ENCODE measurements at places on chromosomes 16 and 17.

- no peak for DNase-seq
These were observed 22.9 kb downstream of the TMC7 start for GRCh38 chr16:19006446-19007315.

DNA sequence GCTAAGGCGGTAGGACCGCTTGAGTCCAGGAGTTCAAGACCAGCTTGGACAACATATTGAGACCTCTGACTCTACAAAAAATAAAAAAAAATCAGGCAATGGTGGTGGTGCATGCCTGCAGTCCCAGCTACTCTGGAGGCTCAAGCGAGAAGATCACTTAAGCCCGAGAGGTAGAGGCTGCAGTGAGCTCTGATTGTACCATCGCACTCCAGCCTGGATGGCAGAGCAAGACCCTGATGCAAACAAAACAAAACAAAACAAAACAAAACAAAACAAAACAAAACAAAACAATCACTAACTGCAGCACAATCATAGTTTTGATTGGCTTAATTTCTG, 2.5 kb upstream of the BANP start:
- DNase-seq: no peak

GRCh38 chr17:76473541-76473985, 6.2 kb downstream of the AANAT start:
- no peak for DNase-seq

DNA sequence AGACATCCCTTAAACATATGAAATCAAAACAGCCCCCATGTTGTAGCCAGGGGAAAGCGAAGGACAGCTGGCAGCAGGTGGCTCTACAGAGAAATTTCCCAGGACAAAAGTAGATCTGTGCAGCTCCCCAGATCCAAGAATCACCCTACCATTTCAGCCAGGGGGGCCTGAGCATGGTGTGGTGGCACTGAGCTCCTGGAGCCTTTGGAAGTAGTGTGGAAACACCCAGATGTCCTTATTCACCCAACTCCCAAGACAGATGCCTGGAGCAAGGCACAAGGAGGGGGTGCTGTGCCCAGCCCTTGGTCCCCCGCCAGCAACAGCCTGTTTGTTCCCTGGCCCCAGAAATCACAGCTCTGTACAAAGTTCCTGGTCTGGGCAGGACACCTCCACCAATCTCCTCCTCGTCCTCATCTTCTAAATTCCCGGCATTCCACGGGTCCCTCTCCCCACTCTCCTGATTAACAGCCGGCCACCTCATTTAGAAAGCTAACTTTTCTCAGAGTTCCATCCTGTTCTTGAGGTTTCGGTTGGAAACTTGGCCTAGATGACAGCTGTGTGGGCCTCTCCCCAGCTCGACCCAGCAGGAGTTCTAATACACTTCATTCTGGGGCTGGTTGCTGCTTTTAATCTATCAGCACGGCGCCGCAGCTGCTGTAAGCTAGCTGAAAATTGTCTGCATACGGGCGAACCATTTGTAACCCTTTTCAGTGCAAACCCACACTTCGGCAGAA, 191.1 kb downstream of the C16orf78 start:
- no peak for DNase-seq

- DNase-seq: no peak
These were observed 77.0 kb downstream of the CDH11 start for GRCh38 chr16:65044873-65045272.

DNA sequence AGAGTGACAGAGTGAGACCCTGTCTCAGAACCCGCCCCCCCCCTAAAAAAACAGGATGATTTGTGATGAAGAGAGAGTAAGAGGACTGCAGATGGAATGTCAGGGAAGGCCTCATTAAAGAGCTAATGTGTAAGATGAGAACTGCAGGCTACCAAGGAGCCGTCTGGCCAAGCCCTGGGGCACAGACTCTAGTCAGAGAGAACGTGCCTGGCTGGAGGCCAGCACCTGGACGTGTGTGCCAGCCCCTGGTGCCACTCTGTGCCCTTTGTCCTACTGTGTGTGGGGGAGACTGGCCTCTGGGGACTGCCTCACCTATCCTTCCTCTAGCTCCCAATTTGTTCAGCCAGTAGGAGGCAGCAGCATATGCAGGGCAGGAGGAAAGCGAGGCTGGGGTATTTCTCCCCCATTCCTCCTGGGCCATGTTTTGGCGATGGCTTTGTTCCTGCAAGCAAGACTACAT, 37.1 kb downstream of the KNOP1 start:
- no peak for DNase-seq

DNA sequence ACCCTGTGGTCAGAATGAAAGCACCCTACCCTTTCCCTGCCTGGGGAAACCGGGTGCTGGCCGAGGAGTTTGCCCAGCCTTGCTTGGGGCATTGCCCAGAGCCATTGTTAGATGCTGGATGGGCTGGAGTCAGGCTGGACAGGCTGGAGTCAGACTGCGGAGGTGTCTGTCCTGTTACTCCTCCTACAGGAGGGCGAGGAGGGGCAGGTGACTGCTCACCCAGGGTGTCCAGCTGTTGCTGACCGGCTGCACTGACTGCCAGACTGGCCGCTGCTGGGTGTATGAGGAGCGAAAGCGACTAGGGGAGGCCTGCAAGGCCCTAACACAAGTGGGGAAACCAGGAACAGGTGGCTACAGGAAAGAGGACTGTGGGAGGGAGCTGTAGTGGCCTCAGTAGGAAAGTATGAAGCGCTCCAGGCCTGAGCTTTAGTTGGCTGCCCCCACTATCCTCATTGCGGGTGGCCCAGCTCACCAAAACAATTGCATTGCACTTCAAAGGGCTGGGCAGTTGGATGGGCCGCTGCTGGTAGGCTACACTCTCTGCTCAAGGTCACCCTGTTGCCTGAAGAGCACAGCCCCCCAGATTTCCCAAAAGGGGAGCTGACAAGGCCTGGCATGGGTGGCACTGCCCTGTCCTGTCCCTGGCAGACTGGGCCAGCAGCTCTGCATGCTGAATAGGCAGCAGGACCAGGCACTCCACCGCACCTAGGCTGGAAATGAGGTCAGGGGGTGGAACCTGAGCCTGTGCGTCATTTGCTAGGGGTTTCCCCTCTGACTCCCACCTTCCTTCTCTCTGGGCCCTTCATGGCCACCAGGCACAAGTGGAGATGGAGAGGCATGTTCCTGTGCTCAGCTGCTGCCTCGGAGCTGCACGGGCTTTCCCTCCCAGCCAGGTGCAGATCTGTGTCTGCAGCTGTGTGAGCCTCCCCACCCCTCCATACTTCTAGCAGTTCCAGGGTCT, 18.4 kb downstream of the LDHD start:
- DNase-seq: no peak

- DNase-seq: no peak
These were observed 33.8 kb downstream of the CLEC16A start for GRCh38 chr16:10978124-10978523.

All from left renal pelvis (tissue), 4 donors.